ENCODE measurements at places on chromosomes 4 and X. TPM values are rescaled to one million over a fixed set of nuclear protein-coding genes. Genes with fewer than 3 reads are reported as not detected.

Gene ADAM29
- not detected for polyA plus RNA-seq

Gene KDR
- polyA plus RNA-seq, result 0.10 TPM

Gene FAT4
- polyA plus RNA-seq, result 2.4 TPM

Gene AKAP14
- not detected for polyA plus RNA-seq

Gene TCEAL6
- polyA plus RNA-seq, result not detected

Gene COL4A6
- 0.06 TPM for polyA plus RNA-seq

Gene NUP62CL
- not detected for polyA plus RNA-seq

Gene DDIT4L
- 3.5 TPM for polyA plus RNA-seq

Gene MAGEA4
- not detected for polyA plus RNA-seq

Gene ADH7
- not detected for polyA plus RNA-seq

Gene STK32B
- polyA plus RNA-seq, result 4.9 TPM

Gene LANCL3
- not detected for polyA plus RNA-seq

Gene PWWP3B
- not detected for polyA plus RNA-seq

Gene ZAR1
- polyA plus RNA-seq, result not detected

Gene PROM1
- polyA plus RNA-seq, result not detected

Gene FOXR2
- polyA plus RNA-seq, result not detected

Gene EIF2S3
- polyA plus RNA-seq, result 57.2 TPM

Gene NHS
- 1.0 TPM for polyA plus RNA-seq

Gene FDCSP
- polyA plus RNA-seq, result not detected

Gene ITGB1BP2
- not detected for polyA plus RNA-seq
